ENCODE measurements at places on chromosomes 2 and 18.

DNA sequence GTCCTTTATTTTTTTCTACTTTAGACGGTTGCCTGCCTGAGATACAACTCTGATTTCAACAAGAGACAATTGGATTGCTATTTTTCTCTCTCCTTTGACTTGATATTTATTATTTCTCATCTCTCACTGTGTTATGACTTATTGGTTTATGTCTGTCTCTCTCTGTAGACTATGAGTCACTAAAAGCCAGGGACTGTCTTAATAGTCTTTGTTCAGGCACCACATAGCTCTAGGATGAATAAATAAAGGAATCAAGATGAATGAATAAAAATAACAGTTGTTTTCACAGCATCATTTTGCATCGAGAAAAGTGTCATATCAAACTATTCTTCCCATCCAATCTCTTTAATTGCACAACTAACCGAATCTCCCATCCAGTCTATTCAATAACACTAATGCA is 31.4 kb upstream of the CD28 start:
- DNase-seq: no peak

DNA sequence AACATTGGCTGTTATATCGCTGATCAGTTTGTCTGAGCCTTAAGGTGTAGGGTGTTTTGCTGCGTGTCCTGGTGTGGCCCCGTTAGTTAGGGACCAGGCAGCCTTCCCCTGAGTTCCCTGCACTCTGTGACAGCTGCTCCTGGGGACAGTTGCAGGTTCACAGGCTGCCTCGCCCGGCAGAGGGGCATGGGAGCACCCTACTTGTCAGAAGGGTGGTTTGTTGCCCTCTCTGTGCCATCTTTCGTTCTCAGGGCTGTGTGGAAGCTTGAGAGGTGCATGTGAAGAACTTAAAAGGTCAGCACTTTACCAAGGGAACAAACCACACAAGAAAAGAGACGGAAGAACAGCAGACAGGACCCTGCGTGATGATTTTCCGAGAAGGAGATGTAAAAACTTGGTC is 159.6 kb downstream of the LDLRAD4 start:
- no peak for DNase-seq

GRCh38 chr2:49240608-49241007 is 86.3 kb upstream of the FSHR start:
- DNase-seq: no peak

DNA sequence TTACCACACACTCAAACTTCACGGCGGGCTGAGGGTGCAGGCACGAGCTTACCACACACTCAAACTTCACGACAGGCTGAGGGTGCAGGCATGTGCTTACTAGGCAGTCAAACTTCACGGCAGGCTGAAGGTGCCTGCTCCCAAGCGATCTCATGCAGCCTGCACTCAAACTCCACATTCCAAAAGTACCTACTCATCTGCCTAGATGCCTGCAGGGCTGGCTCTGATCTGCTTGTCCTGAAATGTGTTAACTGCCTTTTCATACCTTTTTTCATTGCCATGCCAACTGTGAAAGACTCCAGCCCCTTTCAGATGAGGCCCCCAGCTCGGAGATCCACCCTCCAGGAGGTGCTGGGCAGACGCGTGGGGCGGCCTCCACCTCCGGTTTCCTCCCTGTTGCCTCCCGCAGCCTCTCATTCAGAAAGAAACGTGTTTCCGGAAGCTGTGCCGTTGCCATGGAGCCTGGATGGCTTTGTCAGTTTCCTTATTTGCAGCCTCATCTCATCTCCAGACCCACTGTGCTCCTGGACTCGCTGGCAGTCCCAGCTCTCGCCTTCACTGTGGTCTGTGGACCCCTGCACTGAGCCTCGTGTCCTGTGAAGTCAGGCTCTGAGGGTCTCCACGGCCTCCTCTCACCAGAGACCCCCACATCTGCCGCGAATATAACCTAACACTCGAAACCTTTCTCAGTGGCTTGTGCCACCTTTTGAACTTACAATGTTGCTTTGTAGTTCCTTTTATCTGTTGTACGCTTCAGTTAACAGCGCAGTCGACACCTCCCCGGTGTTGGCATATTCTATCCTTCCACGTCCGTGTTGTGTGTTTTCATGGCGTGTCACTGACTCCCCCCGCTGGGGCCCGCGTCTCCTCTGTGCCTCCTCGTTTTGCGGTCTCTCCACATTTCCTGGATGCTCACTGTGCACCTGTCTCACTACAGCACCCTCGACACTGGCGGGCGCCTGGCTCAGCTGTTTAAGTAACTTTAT is 106.1 kb upstream of the ALKAL2 start:
- peak; percentile 53 for DNase-seq

GRCh38 chr2:42196403-42197267 is 27.5 kb downstream of the EML4 start:
- no peak for DNase-seq

- DNase-seq: no peak
Measured at GRCh38 chr2:219645631-219646527, 18.4 kb downstream of the SLC4A3 start.
